Stimulated activated CD8-positive, alpha-beta memory T cell treated with anti-CD3 and anti-CD28 coated beads, Interleukin-4, amount 100 ng/mL, for 4 hours (primary cell): ENCODE measurements at places on chromosomes 4 and X.

- no peak for DNase-seq
These were observed 600 bp upstream of the BEX2 start for GRCh38 chrX:103311399-103311780.

GRCh38 chrX:132968296-132968949 is 10.0 kb upstream of the HS6ST2 start:
- DNase-seq = no peak

DNA sequence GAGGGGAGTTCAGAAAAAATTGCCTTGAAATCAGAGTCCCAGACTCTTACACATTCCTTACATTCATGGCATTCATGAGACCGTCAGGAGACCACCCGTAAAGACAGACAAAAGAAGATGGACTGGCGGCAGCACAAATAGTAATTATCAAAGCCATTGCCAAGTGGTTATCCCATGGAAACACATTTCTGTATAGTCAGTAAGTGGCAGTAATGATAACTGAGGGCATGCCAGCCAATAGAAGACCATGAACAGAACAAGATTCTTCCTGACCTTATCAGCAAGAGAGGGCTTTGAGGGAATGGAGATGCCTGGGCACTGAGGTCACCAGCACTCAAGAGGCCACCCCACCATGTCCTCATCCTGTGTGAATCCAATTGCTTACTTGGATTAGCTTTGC is 121.7 kb upstream of the HCCS start:
- DNase-seq = no peak

DNA sequence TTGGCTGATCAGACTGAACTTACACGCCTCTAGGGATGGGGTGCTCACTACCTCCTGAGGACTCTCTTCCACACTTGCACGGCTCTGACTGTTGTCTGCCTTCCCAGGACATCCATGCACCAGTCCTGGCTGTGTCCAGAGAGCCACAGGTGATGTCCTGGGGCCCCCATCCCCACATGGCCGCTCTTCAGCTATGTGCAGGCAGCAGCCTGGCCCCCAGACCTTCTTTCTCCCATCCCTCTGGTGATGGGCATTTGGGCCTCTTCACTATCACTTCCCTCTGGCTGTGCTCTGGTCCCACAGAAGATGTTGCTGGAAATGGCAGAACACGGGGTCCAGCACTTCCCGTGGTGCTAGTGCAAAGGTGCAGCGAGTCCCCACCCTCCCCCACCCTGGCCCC is 40.9 kb upstream of the HMX1 start:
- DNase-seq = no peak

GRCh38 chr4:4914059-4914820 is 54.8 kb downstream of the MSX1 start:
- DNase-seq = no peak

DNA sequence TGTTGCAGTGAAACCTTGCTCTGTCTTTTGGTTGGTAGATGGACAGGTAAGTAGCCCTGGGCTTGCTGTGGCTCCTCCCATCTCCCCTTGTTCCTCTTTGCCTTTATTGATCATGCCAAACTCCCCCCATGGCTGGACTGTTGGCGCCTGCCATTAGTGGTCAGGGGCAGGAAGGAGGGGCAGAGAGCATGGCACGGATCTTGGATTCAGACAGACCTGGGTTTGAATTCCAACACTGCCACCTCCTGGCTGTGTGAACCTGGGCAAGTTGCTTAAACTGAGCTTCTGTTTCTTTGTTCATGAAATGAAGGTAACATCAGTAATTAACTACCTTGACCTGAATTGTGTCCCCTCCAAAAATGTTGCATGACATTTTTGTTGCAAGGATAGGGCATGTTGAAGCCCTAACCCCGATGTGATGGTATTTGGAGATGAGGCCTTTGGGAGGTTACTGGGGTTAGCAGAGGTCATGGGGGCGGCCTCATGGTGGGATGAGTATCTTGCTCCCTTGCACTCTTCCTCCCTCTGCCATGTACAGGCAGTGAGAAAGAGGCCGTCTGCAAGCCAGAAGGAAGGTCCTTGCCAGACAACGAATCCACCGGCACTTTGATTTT is 6.0 kb downstream of the SLC2A9 start:
- DNase-seq = no peak

- no peak for DNase-seq
These were observed 188.9 kb downstream of the ENOX2 start for GRCh38 chrX:130714135-130714534.
